ENCODE measurements at places on chromosomes 1 and 21. TPM values are rescaled to one million over a fixed set of nuclear protein-coding genes. Genes with fewer than 3 reads are reported as not detected.

The LRRC53 gene
- total RNA-seq = not detected

The KAZN gene
- 0.10 TPM for total RNA-seq

DNA sequence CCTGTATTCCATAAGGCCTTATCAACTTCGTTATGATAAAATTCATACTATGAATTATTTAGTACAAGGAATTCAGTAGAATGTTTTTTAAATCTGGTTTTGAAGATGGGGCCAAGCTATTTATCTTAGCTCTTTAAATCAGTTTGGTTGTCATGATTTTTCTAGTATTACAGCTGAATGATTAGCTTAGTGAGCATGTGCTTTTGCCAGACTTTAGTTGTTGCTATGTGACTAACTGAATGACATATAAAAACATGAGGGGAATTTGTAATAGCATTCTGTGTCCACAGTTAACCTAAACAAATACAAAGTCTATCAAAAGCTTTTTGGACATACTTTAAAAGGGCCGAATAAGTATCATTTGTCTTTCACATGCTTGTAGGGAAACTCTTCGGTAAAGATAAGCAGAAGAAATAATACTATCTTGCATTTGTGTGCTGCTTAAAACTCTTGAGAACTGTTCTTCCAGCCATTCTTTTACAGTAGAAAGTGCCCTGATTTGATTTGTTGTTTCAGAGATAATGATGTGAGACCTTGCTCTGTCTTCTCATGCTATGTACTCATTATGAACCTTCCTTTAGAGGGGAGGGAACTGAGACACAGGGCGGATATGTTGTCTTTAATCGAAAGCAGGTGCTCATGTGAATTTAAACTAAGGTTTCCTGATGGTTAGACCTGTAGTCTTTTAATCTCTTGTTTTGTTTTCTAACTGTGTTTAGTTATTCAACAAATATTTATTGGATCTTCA is 18.8 kb downstream of the NEK7 start:
- peaks cover 22% of the 10 kb centered on the region for H3K4me1 ChIP-seq
- no peak overlapping the region for H3K4me3 ChIP-seq
- H3K27me3 ChIP-seq = no peaks in the 10 kb centered on the region
- DNase-seq = no peak
- H3K36me3 ChIP-seq = no peaks in the 10 kb centered on the region
- H3K27ac ChIP-seq = no peak overlapping the region

DNA sequence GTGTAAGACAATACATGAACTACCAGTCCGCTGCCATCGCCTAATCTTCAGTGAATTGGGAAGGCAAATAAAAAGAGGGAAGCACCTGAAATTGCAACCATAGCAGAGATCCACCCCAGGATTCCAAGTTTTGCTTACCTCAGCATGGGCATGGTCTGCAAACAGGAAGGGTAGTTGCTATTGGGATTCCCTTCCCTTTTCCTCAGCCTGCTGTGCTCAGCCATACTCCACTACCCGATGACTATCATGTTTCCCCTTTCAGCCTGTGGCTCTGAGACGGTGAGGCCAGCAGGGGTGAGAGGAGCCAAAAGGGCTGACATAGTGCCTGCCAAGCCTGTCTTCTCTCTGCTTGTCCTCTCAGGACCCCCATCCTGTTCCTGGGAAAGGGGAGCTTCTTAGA is 64.2 kb downstream of the GPR137B start:
- H3K4me1 ChIP-seq = no peaks in the 10 kb centered on the region
- no peak overlapping the region for H3K27ac ChIP-seq
- no peak for DNase-seq
- H3K36me3 ChIP-seq = no peaks in the 10 kb centered on the region
- H3K27me3 ChIP-seq = no peaks in the 10 kb centered on the region
- no peak overlapping the region for H3K4me3 ChIP-seq

DNA sequence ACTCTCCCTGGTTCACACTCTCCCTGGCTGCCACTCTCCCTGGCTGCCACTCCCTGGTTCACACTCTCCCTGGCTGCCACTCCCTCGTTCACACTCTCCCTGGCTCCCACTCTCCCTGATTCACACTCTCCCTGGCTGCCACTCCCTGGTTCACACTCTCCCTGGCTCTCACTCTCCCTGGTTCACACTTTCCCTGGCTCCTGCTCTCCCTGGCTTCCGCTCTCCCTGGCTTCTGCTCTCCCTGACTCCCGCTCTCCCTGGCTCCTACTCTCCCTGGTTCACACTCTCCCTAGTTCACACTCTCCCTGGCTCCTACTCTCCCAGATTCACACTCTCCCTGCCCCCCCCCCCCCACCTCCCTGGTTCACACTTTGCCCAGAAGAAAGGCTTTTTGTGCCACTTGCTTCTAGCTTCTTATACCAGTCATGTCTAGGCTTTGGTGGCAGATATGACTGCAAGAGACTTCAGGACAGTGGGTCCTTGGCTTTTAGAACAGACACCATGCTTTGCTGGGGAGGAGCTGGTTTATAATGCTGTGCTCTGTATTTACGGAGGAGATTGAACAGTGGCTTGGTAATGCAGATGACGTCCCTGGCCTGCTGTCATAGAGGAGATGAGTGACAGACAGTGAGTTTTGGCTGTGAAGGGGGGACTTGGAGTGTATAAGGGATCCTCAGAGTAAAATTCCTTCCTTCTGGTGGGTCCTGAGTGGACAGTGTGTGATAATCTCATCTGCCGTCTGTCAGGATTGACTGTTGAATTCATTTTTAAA is 17.0 kb downstream of the COQ8A start:
- no peak overlapping the region for H3K27ac ChIP-seq
- H3K4me3 ChIP-seq = no peak overlapping the region
- H3K27me3 ChIP-seq = no peaks in the 10 kb centered on the region
- no peaks in the 10 kb centered on the region for H3K36me3 ChIP-seq

- peak overlapping the region; percentile 78 for H3K27ac ChIP-seq
- H3K27me3 ChIP-seq = no peaks in the 10 kb centered on the region
- peaks cover 10% of the 10 kb centered on the region for H3K36me3 ChIP-seq
- H3K4me3 ChIP-seq = peak overlapping the region; percentile 80
- H3K4me1 ChIP-seq = 0 out of 2 replicates have a peak, but pooled peaks cover 2% of the 10 kb centered on the region
Observed at GRCh38 chr1:9942399-9942938, 722 bp downstream of the LZIC start.

All from SJCRH30 (cell line).